Stimulated activated CD8-positive, alpha-beta memory T cell treated with anti-CD3 and anti-CD28 coated beads, Interleukin-12 subunit alpha, Interleukin-12 subunit beta, amount 100 ng/mL, for 4 hours (primary cell): ENCODE measurements at places on chromosomes 7 and 10.

- DNase-seq = no peak
Measured at GRCh38 chr10:105843786-105844185, 1202.7 kb downstream of the SORCS3 start.

GRCh38 chr7:33093266-33093665 lies 15.9 kb downstream of the RP9 start:
- DNase-seq = no peak

DNA sequence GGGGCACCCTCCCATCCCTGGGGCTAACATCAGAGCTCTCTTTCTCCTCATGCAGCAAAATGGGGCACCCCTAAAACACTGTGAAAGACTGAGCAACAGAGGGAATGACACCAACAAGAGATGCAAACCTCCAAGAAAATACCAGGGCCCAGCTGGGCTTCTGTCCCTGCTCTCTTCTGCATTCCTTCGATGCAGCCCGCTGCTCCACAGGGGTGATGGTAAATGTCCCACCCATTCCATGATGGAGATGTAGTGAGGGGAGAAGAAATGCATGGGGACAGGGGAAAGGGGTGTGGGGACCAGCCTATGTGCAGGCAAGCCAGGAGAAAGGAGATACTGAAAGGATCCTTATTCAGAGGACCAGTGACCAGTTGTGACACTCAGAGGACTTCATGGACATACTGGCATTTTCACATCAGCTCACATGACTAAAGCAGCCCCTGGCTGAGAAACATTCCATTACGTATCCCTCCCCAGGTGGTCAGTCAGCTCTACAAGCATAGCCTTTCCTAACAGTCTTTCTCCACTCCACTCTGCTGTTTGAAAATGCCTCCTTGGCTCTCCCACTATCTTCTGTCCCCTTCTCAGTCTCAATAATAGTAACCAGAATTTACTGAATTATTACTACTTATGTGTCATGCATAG lies 13.3 kb downstream of the SORBS1 start:
- DNase-seq = no peak

DNA sequence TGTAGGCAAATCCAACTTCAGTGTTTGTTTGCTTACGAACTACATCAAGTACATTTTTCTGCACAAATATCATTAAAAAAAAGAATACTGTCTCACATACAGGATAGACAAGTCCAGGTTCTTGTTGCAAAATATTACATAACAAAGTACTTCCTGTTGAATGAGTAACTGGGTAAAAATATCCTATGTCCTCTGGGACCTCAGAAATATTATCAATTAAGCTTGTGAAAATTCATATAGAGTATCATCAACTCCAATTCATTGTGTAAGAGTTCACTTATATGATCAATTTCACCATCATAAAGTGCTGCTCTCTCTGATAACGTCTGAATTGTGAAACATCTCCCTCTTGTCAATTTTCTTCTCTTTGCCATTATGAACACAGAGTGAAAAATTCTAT lies 22.6 kb downstream of the HERC4 start:
- no peak for DNase-seq

GRCh38 chr10:103676851-103677417 lies 178.4 kb downstream of the SH3PXD2A start:
- no peak for DNase-seq

DNA sequence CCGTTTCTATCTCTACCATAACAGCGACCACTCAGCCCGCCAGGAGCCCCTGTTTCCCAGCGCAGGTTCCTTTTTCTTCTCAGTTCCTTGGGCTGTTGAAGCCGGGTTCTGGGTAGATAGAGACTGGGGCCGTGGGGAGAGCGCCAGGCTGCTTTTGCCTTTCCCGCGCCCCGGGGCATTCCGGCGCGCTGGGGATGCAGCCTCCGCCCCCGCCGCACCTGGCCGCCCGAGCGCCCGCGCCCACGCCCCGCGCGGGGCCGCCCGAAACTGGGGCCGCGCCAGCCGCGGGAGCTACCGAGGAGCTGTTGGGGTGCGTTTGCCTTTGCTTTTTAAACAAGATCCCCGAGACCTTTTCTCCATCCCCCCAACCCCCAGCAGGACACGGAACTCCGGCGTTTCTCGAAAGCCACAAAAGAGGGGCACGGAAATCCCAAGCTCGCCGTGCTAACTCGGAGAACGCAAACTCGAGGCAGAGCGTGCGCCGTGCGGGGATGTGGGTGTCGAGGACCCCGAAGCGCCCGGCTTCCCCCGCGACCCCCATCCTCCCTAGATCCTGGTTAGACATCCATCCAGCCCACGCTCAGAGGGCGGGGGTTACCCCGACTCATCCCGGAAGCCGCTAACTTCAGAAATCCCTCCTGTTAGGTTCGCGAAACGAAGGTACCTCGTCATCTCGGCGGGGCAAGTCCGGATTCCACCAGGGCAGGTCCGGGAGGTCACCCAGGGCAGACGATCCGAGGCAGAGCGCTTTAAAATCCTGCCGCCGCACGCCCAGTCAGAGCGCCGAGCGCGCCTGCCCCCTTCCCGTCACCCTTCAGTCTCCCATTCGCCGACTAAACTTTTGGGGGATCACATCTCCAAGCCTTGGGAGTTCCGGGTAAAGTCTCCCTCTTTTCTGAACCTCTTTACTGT lies 1.0 kb downstream of the GRM8 start:
- DNase-seq = no peak

DNA sequence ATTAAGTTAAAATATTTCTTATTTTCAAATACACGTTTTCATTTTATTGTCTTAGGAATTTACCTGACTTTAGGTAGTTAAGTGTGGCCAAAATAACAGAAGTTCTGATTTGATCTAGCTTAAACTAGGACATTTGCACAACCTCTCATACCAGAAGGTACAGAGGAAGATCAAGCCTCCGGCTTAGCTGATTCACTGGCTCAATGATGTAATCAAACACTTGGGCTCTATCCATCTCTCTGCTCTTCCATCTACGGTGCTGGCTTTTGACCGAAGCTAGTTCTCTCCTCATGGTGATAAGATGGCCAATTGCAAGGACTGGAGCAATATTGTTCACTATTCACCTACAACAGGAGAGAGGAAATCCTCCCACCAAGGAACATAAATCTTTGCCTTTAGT lies 12.2 kb upstream of the HYCC1 start:
- no peak for DNase-seq

GRCh38 chr10:111820471-111820870 lies 363.1 kb downstream of the GPAM start:
- DNase-seq = no peak

DNA sequence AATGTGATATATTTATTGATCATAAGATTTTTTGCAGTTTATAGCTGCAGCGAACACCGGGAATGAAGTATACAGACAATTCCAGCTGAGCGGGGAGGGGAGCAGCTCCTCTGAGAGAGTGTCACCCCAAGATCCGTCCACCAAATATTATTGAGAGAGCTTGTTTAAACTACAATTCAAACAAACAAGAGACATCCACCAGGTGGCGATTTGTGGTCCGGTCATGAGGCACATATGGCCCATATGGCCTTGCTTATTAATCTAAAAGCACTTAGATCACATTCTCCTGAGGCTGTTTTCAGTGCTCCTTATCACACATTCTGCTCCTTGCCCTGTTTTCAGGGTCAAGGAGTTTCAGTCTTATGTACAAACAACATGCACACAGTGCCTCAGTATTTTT lies 83.1 kb downstream of the THSD7A start:
- DNase-seq = no peak

DNA sequence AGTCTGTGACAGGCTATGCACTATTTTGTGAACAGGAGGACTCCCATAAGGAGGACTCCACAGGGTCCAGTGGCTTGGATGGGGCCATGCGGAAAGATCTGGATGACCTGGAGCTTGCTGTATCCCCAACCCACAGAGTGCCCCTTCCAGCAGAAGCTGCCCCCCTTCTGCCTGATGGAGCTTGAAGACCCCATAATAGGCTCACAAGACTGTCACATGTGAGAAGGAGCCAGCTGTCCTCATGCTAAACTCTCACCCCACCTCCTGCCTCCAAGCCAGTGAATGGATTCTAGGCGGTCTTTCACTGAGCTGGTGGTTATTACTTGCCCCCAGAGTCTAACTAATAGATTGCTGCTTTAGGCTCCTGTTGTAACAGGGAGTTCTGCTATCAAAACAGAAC lies 79.1 kb downstream of the XRCC2 start:
- DNase-seq = no peak

GRCh38 chr10:73584737-73585136 lies 6.4 kb downstream of the USP54 start:
- no peak for DNase-seq

DNA sequence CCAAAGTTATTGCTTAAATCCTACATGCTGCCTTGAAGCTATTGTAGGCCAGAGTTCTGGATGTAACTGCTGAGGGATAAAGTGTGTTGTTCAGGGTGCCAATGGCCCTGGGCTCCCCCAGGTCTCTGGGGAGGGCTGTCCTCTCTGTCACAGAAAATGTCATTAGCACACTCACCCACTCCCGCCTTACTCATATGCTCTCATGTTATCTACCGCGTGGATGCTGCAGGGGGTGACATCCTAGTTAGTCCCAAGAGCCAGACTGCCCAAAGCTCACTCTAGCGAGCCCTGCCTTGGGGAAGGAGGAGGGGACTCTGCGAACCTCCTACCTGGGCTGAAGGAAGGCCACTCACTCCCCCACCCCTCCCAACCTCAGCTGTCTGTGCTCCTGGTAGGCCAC lies 122.5 kb downstream of the FRMD4A start:
- DNase-seq = no peak

- DNase-seq = no peak
Measured at GRCh38 chr7:96059075-96059474, 262.8 kb downstream of the SLC25A13 start.
